HEK293T (cell line): ENCODE measurements at places on chromosomes 6 and 20.
A peak's percentile ranks its signal among the peaks of the same experiment; 100 is the strongest.

DNA sequence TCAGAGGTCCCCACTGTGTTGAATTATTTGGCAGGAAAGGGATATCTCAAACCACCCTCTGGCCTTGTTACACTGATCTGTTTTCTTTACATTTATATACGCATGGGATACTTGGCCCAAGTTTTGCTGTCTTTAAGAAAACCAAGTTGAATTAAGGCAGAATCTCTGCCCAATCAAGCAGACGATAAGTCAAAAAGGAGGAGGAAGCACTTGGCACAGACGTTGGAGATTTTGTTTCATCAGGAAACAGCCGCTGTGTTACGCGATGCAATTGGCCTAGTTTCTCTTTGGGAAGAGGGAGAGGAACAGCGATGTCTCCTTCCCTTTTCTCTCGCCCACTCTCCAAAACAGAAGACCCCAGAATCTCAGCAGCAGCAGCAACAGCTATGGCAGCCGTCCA is 20.2 kb upstream of the NAA20 start:
- no peak for DNase-seq

- DNase-seq = no peak
These were observed 32.4 kb upstream of the RPP40 start for GRCh38 chr6:5036269-5036668.

- DNase-seq = no peak
These were observed 89.8 kb upstream of the UST start for GRCh38 chr6:148657048-148657447.

DNA sequence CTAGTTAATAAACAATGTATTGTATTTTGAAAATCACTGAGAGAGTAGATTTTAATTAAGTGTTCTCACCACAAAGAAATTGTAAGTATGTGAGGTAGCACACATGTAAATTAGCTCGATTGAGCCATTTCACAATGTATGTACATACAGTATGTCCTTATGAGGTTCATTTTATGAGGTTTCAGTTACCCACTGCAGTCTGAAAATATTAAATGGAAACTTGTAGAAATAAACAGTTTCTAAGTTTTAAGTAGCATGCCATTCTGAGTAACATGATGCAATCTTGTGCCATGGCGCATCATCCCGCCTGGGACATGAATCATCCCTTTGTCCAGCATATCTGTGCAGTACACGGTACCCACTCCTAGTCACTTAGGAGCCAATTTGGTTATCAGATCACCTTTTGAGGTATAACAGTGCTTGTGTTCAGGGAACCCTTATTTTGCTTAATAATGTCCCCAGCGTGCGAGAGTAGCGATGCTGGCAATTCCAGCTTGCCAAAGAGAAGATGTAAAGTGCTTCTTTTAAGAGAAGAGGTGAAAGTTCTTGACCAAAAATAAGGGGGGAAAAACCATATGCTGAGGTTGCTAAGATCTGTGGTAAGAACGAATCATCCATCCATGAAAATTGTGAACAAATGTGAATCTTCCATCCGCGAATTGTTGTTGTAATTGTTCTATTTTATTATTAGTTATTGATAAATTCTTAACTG is 64.7 kb downstream of the KCNS1 start:
- no peak for DNase-seq

- no peak for DNase-seq
These were observed 41.8 kb upstream of the FUT9 start for GRCh38 chr6:95973976-95974375.

GRCh38 chr6:5302995-5303622 is 41.8 kb downstream of the FARS2 start:
- DNase-seq = peak; percentile 52

- DNase-seq = no peak
These were observed 324 bp downstream of the JPH2 start for GRCh38 chr20:44186674-44187053.

- no peak for DNase-seq
These were observed 9.7 kb upstream of the GCNT2 start for GRCh38 chr6:10511477-10511876.

- DNase-seq = no peak
These were observed 29.0 kb upstream of the PTCHD4 start for GRCh38 chr6:48139818-48140614.

DNA sequence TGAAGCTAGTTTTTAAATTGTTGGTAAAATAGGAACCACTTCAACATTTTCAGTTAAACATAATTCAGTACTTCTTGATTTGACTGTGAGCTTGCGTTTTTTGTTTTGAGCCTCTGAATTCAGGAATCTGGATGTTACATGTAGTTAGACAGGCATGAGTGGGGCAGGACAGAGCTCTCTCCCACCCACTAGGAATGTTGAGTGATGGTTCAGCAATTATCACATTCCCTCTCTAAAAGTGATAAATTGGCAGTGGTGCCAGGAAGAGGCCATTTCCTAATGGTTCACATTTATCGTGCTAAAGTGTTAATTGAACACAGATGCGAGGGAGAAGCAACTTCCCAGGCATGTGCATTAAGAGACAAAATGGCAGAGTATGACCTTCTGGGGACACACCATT is 465.5 kb upstream of the HTR1E start:
- no peak for DNase-seq

DNA sequence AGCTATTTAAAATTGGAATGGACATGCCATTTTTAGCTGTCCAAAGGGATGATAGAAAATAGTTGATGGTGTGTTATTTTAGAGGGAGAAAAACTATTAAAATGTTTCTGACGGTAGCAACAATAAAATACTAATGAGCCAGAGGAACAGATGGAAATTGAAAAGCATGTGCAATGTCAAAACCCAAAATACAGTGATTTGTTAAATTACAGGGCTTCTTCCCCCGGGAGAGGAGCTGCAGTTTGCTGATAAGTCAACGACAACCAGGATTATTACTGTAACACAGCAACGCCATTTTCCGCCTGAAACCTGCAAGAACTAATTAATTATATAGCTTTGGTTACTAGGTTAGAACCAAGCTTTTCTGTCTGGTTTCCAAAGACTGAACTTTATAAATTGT is 179.6 kb upstream of the SPTLC3 start:
- no peak for DNase-seq

GRCh38 chr20:37377346-37378081 is 31.6 kb downstream of the SRC start:
- DNase-seq = no peak

DNA sequence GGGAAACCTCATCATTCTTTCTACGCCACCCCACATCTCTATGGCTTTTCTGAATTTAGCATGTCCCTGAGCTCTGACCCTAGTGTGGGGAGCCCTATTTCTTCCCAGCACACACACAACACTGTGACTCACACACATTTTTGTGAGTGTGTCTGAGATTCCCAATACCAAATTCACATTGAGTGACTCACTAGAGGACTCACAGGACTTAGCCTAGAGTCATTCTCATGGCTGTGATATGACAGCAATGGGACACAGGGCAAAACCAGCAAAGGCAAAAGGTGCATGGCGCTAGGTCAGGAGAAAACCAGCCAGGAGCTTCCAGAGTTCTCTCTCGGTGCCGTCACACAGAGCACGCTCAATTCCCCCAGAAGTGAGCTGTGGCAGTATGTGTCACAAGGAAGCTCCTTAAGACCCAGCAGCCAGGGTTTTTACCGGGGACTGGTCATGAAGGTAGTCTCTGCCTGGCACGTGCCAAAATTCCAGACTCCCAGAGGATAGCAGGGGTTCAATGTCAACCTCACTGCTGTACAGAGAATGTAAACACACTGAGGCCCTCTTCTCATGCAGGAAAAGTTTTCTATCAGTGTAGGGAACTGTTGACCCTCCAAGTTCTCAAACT is 6.2 kb downstream of the CSTL1 start:
- no peak for DNase-seq

DNA sequence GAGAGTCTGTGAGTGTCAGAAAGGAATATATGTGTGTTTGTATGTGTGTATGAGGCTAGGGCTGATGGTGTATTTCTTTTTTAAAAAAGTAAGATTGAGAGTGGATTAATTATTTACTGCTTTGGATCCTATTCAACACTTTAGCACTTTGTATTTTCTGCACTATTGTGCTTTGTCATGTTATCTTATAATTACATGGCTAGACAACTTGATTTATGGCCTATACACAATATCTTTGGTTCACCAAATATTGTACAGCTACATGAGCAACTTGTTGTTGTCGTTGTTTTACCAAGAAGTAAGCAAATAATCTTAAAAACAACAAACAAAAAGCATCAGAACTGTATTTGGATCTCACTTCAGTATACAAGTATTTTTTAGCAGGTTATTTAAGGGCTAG is 84.6 kb upstream of the TBX18 start:
- no peak for DNase-seq

DNA sequence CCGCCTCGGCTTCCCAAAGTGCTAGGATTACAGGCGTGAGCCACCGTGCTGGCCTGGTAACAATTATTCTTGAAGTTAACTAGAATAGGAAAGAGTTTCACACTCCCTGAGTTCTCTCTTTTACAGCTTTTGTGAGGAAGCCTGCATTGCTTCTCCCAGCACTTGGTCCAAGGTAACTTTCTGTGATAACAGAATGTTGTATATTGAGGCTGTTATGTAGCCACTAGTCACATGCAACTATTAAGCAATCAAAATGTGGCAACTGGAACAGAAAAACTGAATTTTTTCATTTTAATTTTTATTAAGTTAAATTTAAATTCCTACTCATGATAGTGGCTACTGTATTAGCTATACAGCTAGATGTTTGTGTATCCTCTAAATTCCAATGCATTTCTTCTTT is 2.5 kb downstream of the TRIM38 start:
- no peak for DNase-seq

DNA sequence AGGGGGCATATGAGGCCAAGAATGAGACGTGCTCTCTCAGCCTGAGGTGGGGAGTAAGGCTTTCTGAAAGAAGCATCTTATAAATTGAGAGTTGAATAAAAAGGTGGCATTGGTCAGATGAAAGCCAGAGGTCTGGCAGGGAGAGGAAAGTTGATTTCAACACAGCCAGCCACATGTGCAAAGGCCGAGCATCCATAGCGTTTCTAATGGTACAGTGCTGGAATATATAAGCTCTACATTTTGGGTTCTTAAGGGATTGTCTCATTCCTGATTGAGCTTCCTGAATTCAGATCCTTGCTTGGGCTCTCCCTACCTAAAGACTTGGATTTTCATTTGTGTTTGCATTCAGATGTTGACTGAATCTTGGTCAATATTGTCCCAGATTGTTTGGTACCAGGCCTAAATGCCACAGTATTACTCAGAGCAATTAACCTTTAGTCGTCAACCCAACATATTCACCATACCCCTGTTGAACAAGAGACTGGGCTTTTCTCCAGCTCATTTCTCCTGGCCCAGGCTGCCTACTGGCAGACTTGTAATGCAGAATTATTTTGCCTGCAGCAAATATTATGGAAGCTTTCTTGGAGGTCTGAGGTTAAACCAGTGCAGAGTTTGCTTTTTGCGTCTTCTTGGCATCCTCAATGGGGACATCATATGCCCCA is 14.5 kb upstream of the BCAS1 start:
- no peak for DNase-seq
